Suppressor macrophage (primary cell): ENCODE measurements at places on chromosomes 2 and 18.

DNA sequence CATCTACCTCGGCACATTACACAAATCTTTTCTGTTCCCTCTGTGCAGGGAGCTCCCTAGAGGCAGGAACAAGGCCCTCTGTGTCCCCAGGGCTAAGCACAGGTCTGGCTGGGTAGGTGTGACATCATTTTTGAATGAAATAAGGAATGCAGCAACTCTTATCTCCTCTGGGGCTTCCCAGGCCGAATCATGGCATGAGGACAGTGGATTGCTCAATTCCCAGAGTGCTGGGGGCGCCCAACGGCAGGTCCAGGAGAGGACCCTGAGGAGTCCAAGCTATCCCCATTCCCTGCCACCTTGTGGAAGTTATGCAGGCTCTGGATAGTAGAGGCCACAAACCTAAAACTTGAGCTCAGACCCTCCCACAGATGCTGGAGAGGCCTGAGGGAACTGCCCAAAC lies 158.0 kb upstream of the RAB6C start:
- DNase-seq, result no peak

DNA sequence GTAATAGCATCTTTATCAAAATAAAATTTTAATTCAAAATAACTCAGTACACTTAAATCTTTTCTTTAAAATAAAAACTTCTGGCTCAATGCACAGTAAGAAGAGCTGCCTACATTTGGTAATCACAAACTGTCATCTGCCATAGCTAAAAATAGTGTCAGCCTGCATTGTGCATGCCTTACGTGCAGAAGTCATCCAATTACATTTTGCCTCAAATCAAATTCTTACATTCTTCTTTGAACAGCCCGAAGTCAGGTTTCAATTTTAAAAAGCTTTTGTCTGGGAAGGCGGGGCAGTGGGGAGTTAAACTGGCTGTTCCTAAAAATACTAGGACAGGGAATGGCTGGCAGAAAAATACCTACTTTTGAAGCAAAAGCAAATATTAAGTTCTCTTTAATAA lies 51.1 kb downstream of the RTN4 start:
- DNase-seq, result peak; percentile 60

- DNase-seq, result peak; percentile 86
Measured at GRCh38 chr2:37653805-37654378, 17.6 kb downstream of the CDC42EP3 start.

DNA sequence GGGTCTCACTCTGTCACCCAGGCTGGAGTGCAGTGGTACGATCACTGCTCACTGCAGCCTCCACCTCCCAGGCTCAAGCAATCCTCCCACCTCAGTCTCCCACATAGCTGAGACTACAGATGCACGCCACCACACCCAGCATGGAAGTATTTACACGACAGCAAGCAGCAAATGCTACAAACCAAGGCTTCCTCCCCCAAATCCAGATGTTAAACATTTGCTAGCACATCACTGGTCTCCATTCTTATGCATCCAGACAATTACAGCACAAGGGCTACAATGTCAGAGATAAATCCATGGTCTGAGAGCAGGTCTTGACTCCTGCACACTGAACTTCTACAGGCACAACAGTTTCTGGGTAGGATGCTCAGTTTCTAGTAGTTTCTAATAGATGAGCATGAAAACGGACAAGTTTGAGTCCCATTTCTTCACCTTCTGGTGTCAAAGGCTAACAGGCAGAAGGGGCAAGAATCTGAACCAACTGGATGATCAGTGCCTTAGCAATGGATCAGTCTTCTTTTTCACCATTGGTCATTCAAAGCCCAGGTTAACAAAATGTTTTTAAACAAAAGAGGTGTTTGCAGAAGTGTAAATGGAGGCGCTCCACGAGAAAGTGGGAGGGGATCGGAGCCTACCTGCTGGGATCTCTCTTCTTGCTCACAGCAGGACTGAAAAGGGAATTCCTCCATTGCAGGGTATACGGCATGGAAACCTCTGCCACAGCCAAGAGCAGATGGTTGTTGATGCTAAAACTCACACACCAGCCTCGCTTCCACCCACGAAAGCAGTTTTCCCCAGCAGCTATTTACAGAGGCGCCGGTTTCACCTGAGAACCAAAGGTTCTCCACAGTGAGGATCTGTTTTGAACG lies 135.0 kb upstream of the ARL4C start:
- no peak for DNase-seq

DNA sequence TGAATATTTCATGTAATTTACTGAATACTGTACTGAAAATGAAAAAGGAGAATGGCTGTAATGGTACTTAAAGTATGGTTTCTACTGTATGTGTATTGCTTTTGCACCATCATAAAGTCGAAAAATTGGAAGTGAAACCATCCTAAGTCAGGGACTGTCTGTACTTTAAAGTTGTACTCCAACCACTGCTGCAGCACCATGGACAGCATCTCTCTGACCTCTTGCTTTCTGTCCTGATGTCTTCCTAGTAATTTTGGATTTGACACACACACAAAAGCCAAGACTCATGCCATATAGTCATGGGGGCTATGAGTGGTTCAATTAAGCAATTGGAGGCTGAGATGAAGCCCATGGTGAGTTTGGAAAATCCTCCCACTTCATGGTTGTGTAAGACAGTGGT lies 256.3 kb upstream of the PKDCC start:
- DNase-seq, result peak; percentile 47

DNA sequence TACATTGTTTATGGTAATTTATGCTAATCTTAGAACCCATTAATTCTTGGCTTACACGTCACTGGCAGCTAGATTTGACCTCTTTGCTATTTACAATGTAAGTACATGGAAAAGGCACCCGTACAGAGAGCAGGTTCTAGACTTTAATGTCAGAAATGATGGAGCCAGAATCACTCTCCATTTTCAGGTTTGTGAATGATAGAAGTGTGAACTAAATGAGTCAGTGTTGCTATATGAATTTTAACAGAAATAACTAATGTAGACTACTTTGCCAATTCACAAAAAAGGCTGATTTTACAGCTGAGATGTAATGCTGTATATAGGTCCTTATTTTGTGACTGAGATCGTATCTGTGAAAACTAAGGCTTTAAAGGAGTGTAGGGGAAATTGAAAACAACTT lies 214.6 kb downstream of the LDLRAD4 start:
- no peak for DNase-seq

DNA sequence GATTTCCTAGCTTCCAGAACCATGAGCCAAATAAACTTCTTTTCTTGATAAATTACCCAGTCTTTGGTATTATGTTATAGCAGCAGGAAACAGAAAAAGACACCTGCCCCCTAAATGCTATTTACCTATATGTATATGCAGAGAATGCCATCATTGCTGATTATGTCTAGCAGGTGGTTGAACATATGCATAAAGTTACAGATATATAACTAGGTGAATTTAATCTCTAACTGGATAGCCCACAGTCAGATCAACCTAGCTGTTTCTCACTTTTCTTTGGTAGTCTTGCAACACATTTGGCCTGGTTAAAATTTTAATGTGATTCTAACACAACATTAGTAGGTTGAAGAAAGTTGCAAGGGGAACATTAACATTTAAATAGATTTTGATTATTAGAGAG lies 7.1 kb upstream of the CERS6 start:
- no peak for DNase-seq

GRCh38 chr2:236964291-236964690 lies 121.4 kb upstream of the COPS8 start:
- DNase-seq, result no peak
